ENCODE measurements at places on chromosomes 13 and 19.

GRCh38 chr13:51697181-51697580 lies 106.8 kb downstream of the DHRS12 start:
- no peak for DNase-seq

- no peak for DNase-seq
These were observed 221.7 kb downstream of the KCNRG start for GRCh38 chr13:50236898-50237318.

DNA sequence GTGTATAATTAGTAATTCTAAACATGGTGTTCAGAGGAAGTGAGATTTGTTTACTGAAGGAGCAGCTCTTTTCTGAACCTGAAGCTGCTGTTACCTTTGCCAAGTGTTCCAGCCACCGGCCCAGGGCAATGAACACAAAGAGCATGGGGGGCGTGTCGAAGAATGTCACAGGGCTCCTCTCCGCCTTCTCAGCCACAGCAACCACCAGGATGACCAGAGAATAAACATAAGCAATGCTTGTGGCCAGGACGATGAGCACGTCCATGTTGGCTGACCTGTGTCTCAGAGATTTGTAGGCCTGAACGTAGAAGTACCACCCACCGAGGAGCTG lies 53.1 kb downstream of the ATP7B start:
- no peak for DNase-seq

- no peak for DNase-seq
These were observed 66.8 kb upstream of the MCF2L start for GRCh38 chr13:112902101-112902651.

Measured in T follicular helper cell (primary cell).